ENCODE measurements at places on chromosomes 7 and 10. TPM values are rescaled to one million over a fixed set of nuclear protein-coding genes. Genes with fewer than 3 reads are reported as not detected.

GTF2I gene
- 399 TPM for total RNA-seq

MRLN gene
- total RNA-seq, result not detected

NODAL gene
- total RNA-seq, result not detected

CCDC172 gene
- total RNA-seq, result not detected

AHCYL2 gene
- total RNA-seq, result 34.3 TPM

SGCE gene
- total RNA-seq, result 66.0 TPM

OR9A2 gene
- total RNA-seq, result not detected

NKX1-2 gene
- total RNA-seq, result not detected

SPDYE18 gene
- not detected for total RNA-seq

TEX36 gene
- not detected for total RNA-seq

GPC2 gene
- 1.6 TPM for total RNA-seq

GRID2IP gene
- total RNA-seq, result 0.69 TPM

ATP5MK gene
- total RNA-seq, result 165 TPM

ASZ1 gene
- total RNA-seq, result not detected

LRRC61 gene
- 86.5 TPM for total RNA-seq

LMOD2 gene
- total RNA-seq, result not detected

NME8 gene
- total RNA-seq, result not detected

ATRNL1 gene
- total RNA-seq, result 5.0 TPM

AGFG2 gene
- 4.2 TPM for total RNA-seq

Data from renal cortical epithelial cell (primary cell).